ENCODE measurements at places on chromosomes 6 and 20. TPM values are rescaled to one million over a fixed set of nuclear protein-coding genes. Genes with fewer than 3 reads are reported as not detected.

RNF182 gene
- polyA plus RNA-seq: not detected

SLC44A4 gene
- polyA plus RNA-seq: not detected

TMEM244 gene
- not detected for polyA plus RNA-seq

CST7 gene
- 2.4 TPM for polyA plus RNA-seq

PM20D2 gene
- 13.1 TPM for polyA plus RNA-seq

ASIP gene
- not detected for polyA plus RNA-seq

CTAGE9 gene
- polyA plus RNA-seq: not detected

DNMT3B gene
- polyA plus RNA-seq: not detected

DNA sequence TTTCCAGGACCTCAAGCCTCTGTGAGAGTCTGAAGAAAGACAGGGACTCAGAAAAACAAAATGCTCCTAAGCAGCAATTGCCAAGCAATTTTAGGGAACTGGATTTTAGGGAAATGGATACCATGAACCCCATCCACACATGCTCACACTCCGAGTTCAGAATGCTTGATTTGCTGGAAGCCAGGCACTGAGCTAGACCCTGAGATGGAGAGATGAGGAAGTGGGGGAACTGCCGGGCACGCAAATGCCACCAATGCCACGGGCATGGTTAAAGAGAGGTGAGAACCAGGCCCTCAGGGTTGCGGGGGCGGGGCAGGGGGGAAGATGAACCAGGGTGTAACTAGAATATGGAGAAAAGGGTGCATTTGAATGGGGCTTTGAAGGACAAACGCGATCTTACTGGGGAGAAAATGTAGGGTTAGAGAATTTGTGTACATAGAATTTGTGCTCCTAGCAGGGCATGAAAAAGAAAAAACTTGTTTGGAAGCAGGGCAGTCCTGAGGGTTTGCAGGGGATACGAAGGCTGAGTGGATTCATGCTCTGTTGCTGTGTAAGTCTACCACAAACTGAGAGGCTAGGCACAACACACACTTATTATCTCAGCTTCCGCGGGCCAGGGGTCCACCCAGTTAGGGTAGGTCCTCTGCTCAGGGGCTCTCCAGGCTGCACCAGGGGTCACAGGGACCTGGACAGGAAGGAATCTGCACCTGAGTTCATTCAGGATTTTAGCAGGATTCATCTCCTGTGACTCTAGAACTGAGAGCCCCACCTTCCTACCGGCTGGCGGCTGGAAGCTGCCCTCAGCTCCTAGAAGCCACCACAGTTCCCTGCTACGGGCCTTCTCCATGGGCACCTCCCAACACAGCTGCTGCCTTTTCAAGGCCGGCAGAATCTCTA lies 108.0 kb downstream of the SNX5 start:
- H3K36me3 ChIP-seq: no peaks in the 10 kb centered on the region
- H3K27ac ChIP-seq: peak overlapping the region; percentile 52

- H3K27me3 ChIP-seq: peaks cover 18% of the 10 kb centered on the region
- DNase-seq: peak; percentile 26
- peak overlapping the region; percentile 79 for H3K4me3 ChIP-seq
- peaks cover 23% of the 10 kb centered on the region for H3K4me1 ChIP-seq
Observed at GRCh38 chr20:44070139-44070900, 116.7 kb downstream of the JPH2 start.

- H3K4me1 ChIP-seq: no peaks in the 10 kb centered on the region
- DNase-seq: no peak
- no peak overlapping the region for H3K4me3 ChIP-seq
- H3K27me3 ChIP-seq: no peaks in the 10 kb centered on the region
- no peaks in the 10 kb centered on the region for H3K36me3 ChIP-seq
- no peak overlapping the region for H3K27ac ChIP-seq
Observed at GRCh38 chr6:66558189-66558588, 851.2 kb upstream of the EYS start.

DNA sequence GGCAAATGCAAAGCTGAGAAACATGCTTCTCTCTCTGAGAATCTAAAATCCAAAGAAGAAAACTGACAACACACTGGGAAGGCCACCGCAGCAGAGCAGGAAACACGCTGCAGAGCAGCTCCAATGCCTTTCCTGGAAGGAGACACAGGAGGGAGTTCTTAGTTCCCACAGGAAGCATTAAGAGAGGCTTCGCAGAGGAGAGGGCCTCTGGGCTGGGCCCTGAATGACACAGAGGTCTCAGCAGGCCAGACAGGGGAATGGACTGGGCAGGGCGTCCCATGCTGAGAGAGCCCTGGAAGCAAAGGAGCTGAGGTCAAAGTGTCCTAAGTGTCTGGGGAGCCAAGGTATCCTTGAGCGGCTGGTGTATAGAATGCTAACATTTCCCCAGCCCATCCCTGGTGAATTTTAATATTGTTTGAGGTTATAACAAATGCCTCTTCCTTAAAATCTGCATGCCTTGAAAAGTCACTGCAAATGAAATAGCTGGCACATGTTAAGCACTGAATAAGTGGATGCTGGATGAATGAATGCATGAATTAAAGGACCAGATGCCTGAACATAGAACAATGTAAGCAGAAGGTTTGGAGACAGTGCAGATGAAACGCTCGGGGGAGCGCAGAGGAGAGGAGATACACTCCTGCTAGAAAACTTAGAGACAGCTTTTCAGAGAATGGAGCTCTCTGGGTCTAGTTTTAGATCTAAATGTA lies 110.0 kb upstream of the SYNDIG1 start:
- no peaks in the 10 kb centered on the region for H3K27me3 ChIP-seq
- no peaks in the 10 kb centered on the region for H3K4me1 ChIP-seq
- DNase-seq: no peak
- H3K4me3 ChIP-seq: no peak overlapping the region
- H3K27ac ChIP-seq: peak overlapping the region; percentile 22

- no peak for DNase-seq
- no peak overlapping the region for H3K27ac ChIP-seq
- H3K27me3 ChIP-seq: no peaks in the 10 kb centered on the region
Observed at GRCh38 chr6:131629651-131630050, 1.6 kb upstream of the MED23 start.

GRCh38 chr6:155117785-155118184 lies 122.7 kb downstream of the TIAM2 start:
- no peak overlapping the region for H3K4me3 ChIP-seq
- H3K27ac ChIP-seq: no peak overlapping the region
- H3K4me1 ChIP-seq: peaks cover 7% of the 10 kb centered on the region
- peaks cover 12% of the 10 kb centered on the region for H3K27me3 ChIP-seq
- DNase-seq: no peak
- H3K36me3 ChIP-seq: no peaks in the 10 kb centered on the region

DNA sequence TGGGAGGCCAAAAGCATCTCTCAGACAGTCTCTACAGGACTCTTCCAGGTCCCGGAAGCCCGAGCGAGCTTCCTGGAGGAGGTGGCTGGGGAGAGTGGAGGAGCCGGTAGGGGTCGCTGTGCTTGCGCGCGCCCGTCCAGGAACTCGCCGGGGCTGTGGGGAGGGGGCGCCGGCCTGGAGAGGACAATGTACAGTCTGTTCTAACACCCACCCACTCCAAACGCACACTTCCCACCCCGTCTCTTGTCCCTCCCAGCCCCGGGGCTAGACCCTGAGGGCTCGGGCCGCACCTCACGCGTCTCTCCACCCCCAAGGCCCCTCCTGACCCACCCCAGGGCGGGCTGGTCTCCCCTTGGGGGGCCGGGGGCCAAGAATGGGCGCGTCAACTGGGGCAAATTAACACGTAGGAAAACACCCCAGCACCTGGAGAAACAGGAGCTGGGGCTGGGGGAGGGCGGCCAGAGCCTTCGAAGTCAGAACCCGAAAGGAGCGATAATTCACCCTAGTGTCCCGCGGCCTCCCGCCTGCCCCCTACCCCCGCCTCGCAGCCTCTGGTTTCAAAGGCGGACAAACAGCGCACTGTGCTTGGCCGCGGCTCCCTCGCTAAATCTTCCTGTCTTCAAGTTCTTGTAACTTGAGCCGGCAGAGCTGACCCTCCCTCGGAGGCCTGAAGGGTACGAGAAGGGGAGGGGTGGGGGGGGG lies 103.2 kb upstream of the FOXP4 start:
- H3K4me3 ChIP-seq: no peak overlapping the region
- H3K27ac ChIP-seq: no peak overlapping the region
- H3K36me3 ChIP-seq: no peaks in the 10 kb centered on the region
- DNase-seq: no peak
- H3K4me1 ChIP-seq: peaks cover 39% of the 10 kb centered on the region

- no peak overlapping the region for H3K27ac ChIP-seq
- DNase-seq: no peak
- no peaks in the 10 kb centered on the region for H3K4me1 ChIP-seq
- H3K27me3 ChIP-seq: no peaks in the 10 kb centered on the region
Observed at GRCh38 chr6:132190097-132190814, 211.0 kb downstream of the MOXD1 start.

- no peak for DNase-seq
- no peak overlapping the region for H3K4me3 ChIP-seq
- H3K27me3 ChIP-seq: peaks cover 27% of the 10 kb centered on the region
- no peak overlapping the region for H3K27ac ChIP-seq
- H3K4me1 ChIP-seq: no peaks in the 10 kb centered on the region
- no peaks in the 10 kb centered on the region for H3K36me3 ChIP-seq
Observed at GRCh38 chr6:36822506-36823269, 16.6 kb downstream of the CPNE5 start.

- DNase-seq: no peak
- peaks cover 6% of the 10 kb centered on the region for H3K36me3 ChIP-seq
- no peaks in the 10 kb centered on the region for H3K4me1 ChIP-seq
- H3K27me3 ChIP-seq: no peaks in the 10 kb centered on the region
- H3K4me3 ChIP-seq: no peak overlapping the region
- H3K27ac ChIP-seq: no peak overlapping the region
Observed at GRCh38 chr6:145789443-145789842, 25.2 kb downstream of the FBXO30 start.

- no peak overlapping the region for H3K4me3 ChIP-seq
- H3K27me3 ChIP-seq: no peaks in the 10 kb centered on the region
- H3K36me3 ChIP-seq: no peaks in the 10 kb centered on the region
- no peak for DNase-seq
Observed at GRCh38 chr6:140879946-140880345, 1252.8 kb upstream of the GJE1 start.

- H3K27me3 ChIP-seq: peaks cover 4% of the 10 kb centered on the region
- H3K36me3 ChIP-seq: no peaks in the 10 kb centered on the region
- peak overlapping the region; percentile 64 for H3K27ac ChIP-seq
Observed at GRCh38 chr20:57501461-57502335, 23.2 kb downstream of the CTCFL start.

DNA sequence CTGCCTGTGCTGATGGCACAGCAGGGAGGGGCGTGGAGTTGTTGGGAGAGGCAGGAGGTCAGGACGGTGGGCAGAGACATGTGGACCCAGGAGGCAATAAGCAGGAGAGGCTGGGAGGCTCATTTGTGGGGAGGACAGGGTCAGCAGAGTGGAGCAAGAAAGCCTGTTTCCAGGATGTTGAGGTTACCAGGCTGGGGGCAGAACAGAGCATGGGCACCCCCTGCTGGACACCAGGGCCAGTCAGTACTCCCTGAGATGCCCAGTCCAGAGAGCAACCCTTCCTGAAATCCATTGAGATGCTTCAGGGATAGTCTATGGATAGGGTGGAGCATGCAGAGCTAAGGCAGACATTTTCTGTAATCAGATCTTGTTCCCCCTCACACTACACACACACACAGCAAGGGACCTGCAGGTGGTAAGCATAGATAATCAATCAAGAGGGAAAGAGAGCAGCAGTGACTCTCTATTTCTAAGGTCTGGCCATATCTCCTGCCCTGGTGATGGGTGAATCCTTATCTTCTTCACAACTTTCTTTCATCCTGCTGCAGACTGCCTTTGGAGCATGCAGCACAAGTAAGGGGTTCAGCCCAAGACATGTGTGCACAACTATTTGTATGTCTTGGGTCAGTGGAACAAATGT lies 41.7 kb downstream of the MOCS1 start:
- peaks cover 27% of the 10 kb centered on the region for H3K27me3 ChIP-seq
- H3K27ac ChIP-seq: no peak overlapping the region
- DNase-seq: no peak
- no peak overlapping the region for H3K4me3 ChIP-seq
- H3K4me1 ChIP-seq: peaks cover 1% of the 10 kb centered on the region
- H3K36me3 ChIP-seq: no peaks in the 10 kb centered on the region

- no peak overlapping the region for H3K4me3 ChIP-seq
- H3K4me1 ChIP-seq: no peaks in the 10 kb centered on the region
- peaks cover 3% of the 10 kb centered on the region for H3K27me3 ChIP-seq
- no peaks in the 10 kb centered on the region for H3K36me3 ChIP-seq
Observed at GRCh38 chr6:114158411-114158810, 184.4 kb downstream of the HS3ST5 start.

DNA sequence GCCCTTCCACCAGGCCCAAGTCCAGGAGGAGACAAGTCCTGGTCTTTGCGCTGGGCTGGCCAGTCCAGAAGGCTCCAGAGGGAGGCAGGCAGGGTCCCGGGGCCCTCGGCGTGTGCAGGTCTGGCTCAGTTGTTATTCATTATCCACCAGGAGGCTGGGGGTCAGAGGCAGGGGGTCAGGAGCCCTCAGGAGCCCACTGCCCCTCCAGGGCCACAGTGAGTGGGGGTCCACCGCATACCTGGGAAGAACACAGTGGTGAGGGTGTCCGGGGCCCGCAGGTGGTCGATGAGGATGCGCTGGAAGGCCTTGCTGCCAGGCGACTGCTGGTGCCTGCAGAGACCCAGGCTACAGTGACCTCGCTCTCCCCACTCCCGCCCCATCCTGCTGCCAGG lies 4.4 kb upstream of the C20orf144 start:
- no peaks in the 10 kb centered on the region for H3K4me1 ChIP-seq
- no peak for DNase-seq
- no peaks in the 10 kb centered on the region for H3K36me3 ChIP-seq
- H3K27me3 ChIP-seq: no peaks in the 10 kb centered on the region

- H3K4me1 ChIP-seq: peaks cover 51% of the 10 kb centered on the region
- H3K36me3 ChIP-seq: peaks cover 4% of the 10 kb centered on the region
- no peak overlapping the region for H3K27ac ChIP-seq
- no peak overlapping the region for H3K4me3 ChIP-seq
- no peaks in the 10 kb centered on the region for H3K27me3 ChIP-seq
Observed at GRCh38 chr6:111732390-111732789, 126.7 kb upstream of the TRAF3IP2 start.

DNA sequence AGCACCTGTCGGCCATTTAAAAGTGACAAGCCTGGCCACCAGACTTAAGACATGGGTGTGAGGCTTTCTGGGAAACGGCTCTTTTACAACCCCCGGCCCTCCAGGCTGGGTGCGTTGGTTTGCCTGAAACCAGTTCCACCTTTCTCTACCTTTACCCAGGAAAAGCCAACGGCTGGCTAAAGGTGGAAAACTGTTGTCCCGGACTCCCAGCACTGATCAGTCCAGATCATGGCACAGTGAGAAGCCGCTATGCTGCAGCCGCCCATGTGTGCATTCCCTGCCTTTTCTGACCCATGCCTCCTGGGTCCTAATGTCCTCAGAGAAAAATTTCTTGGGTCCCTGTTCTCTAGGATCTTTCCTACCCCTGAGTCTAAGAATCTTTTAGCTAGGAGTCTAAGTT lies 655.7 kb upstream of the HS3ST5 start:
- no peak overlapping the region for H3K4me3 ChIP-seq
- no peaks in the 10 kb centered on the region for H3K4me1 ChIP-seq
- H3K36me3 ChIP-seq: no peaks in the 10 kb centered on the region
- H3K27ac ChIP-seq: no peak overlapping the region
- no peak for DNase-seq
